ENCODE measurements at places on chromosomes 4 and X.
A peak's percentile ranks its signal among the peaks of the same experiment; 100 is the strongest.

- DNase-seq = no peak
These were observed 407.1 kb downstream of the SPOCK3 start for GRCh38 chr4:166827167-166827566.

DNA sequence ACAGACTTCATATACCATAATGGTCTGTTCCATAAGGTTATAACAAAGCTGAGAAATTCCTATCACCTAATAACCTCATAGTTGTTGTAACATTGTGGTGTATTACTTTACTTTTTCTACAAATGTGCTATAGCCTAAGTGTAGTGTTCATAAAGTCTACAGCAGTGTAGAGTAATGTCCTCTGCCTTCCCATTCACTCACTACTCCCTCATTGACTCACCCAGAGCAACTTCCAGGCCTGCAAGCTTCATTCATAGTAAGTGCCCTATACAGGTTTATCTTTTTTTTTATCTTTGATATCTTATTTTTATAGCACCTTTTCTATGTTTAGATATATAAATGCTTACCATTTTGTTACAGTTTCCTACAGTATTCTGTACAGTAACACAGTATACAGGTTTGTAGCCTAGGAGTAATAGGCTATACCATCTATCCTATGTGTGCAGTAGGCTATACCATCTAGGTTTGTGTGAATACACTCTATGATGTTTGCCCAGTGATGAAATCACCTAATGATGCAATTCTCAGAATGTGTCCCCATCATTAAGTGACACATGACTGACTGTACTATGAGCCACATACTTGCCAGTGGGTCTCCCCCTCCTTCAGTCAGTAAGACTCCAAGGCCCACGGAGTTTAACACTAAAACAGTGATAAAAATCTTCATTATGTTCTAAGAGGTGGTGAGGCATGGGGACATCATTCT is 299.9 kb downstream of the UNC5C start:
- DNase-seq = no peak

- DNase-seq = peak; percentile 54
These were observed 213.1 kb upstream of the MID1 start for GRCh38 chrX:10833299-10834169.

DNA sequence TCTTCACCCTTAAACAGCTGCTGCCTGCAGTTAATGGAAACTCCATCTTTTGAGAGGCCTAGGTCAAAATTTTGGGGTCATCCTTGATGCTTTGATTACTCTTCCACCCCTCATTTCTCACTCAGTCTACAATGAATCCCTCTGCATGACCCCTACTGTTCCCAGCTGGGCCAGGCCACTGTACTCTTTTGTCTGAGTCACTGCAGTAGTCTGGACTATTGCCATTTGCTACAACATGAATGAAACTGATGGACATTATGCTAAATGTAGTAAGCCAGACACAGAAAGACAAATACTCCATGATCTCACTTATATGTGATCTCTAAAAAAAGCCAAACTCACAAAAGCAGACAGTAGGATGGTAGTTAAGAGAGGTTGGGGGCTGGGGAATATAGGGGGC is 28.3 kb downstream of the STK32B start:
- no peak for DNase-seq
